ENCODE measurements at places on chromosomes 6 and 20.

GRCh38 chr6:116266803-116267202 is 12.9 kb downstream of the TSPYL1 start:
- DNase-seq = peak; percentile 66

- DNase-seq = no peak
Measured at GRCh38 chr6:34324738-34325444, 67.6 kb downstream of the NUDT3 start.

GRCh38 chr20:36070451-36070850 is 84.1 kb upstream of the EPB41L1 start:
- DNase-seq = no peak

GRCh38 chr20:10171864-10172751 is 46.5 kb upstream of the SNAP25 start:
- DNase-seq = peak; percentile 69

DNA sequence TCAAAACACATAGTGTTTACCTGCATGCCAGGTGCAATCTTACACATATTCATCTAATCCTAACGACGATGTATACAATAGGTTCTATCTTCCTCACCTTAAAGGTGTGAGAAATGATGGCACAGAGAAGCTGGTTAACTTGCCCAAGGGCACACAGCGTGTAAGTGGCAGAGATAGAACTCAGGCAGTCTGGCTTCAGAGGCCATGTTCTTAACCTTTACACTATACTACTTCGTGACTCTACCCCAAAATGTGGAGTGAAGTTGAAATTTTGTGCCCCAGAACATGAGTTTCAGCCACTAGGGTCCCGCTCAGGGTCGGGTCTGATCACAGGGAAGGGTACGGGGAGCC is 584 bp downstream of the VPS52 start:
- no peak for DNase-seq

DNA sequence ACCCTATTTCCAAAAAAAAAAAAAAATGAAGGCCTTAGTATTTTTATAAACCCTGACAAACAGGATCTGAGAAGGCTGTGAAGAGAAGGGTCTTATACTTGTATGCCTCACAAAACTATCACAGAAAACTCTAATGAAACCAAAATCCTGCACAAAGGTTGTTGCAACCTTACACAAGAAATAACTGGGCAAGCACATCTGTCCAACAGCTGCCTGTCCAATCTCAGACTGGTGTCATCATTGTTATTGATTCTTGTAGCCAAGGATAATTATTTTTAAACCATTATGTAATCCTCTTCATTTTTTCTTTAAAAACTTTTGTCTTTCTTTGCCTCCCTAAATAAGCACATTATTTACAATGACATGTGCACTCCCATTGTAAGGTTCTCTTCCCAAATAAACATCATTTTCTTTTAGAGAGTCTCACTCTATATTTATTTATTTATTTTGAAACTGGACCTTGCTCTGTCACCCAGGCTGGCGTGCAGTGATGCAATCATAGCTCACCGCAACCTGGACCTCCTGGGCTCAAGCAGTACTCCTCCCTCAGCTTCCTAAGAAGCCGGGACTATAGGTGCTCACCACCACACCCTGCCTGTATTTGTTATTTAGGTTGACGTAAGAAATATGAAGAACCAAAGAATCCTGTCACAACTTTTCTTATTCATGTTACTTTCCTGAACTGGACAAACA is 697.1 kb downstream of the DOK5 start:
- no peak for DNase-seq

- DNase-seq = no peak
Measured at GRCh38 chr6:52557389-52558265, 19.2 kb downstream of the TRAM2 start.

- DNase-seq = no peak
Measured at GRCh38 chr6:68726337-68726736, 91.3 kb downstream of the ADGRB3 start.

- no peak for DNase-seq
Measured at GRCh38 chr6:145891565-145891964, 72.6 kb downstream of the SHPRH start.

DNA sequence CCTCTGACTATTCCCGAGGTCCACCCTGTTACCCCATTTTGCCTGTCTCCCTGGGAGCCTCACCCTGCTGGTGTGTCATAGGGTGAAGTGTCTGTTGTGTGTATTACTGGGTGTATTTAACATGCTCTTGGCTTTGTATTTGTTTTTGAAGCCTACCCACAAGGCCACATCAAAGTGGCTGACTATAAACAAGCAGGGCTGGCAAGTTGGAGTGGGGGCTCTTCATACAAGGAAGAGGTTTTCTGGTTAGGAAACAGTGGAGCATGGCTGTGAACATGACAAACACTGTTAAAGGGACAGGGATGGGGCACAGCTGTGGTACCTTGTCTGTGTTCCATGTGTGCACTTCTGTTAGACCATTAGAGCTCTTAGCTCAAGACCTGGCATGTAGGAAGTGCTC is 26.3 kb downstream of the HECA start:
- peak; percentile 18 for DNase-seq

DNA sequence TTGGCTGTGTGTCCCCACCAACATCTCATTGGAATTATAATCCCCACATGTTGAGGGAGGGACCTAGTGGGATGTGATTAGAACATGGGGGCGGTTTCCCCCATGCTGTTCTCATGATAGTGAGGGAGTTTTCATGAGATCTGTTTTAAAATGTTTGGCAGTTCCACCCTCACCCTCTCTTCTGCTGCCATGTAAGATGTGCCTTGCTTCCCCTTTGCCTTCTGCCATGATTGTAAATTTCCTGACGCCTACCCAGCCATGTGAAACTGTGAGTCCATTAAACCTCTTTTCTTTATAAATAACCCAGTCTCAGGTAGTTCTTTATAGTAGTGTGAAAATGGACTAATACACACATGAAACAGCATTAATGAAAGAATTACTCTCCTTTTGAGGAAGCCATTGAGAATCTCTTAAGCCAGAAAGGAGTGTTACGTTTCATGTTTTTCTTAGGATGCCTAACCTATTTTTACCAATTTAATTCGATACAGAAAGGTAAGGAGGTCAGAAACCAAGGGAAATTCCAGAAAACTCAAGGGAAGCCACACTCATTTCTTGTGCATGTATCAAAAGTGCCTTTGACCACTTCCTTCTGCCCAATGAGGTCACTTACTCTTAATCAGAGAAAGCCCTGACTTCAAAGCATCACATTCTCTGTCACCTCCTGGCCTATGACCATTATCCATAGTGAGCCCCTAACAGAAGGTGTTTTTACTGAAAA is 24.7 kb upstream of the HINT3 start:
- peak; percentile 52 for DNase-seq

DNA sequence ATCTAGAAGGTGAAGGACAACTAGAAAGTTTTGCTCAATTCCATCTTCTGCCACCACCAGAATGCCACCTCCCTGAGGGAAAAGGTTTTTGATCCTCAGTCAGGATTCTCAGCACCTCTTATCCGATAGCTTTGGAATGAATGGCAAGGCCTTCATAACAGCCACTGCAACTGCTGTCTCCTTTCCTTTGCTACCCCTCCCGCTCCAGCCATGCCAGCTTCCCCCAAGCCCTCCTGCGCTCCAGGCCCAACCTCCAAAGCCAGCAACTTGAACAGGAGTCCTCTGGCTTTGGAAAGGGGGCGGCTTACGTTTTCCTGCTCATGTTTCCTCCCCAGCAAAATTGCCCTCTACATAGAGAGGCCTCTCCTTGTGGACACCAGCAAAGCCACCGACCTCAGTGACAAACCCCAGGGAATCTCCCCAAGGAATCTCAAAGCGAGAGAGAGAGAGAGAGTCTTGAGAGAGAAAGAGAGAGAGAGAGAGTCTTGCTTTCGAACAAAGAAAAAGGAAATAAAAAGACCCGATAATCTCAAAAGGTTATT is 420 bp upstream of the BTN2A1 start:
- DNase-seq = no peak

GRCh38 chr6:32255199-32256153 is 31.6 kb upstream of the NOTCH4 start:
- DNase-seq = peak; percentile 95

DNA sequence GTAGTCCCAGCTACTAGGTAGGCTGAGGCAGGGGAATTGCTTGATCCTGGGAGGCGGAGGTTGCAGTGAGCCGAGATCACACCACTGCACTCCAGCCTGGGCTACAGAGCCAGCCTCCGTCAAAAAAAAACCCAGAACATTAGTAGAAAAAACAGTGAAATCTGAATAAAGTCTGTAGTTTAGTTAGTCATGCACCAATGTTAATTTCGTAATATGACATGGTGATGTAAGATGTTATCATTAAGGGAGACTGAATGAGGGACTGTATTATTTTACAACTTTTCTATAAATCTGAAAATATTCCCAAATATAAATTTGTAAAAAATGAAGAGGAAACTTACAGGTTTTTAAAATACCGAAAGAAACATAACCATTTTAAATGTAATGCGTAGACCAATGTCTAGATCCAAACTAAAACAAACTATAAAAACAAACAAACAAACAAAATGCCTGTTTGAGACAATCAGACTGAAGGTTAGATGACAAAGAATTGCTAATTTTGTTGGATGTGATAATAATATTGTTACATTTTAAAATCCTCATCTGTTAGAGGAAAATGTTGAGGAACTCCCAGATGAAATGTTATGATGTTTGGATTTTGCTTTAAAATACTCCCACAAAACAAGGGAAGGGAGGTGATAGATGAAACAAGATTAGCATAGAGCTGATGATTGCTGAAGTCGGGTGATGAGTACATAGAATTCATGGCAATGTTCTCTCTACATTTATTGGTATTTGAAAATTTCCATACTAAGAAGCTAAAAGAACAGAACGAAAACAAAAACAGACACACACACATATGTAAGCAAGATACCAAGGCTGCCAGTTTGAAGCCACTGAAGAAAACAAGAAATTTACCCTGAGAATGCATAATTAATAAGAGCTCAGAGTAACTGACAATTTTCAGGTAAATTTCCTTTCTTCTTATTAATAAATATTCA is 1.8 kb downstream of the GSTA4 start:
- peak; percentile 48 for DNase-seq

GRCh38 chr20:47725248-47725973 is 59.9 kb downstream of the SULF2 start:
- peak; percentile 75 for DNase-seq

- no peak for DNase-seq
Measured at GRCh38 chr6:124073021-124073420, 269.4 kb downstream of the NKAIN2 start.

- DNase-seq = no peak
Measured at GRCh38 chr6:14431385-14432330, 314.1 kb downstream of the CD83 start.

All from EL (cell line).